NCI-H510A (cell line): ENCODE measurements at places on chromosomes 12 and 14.

DNA sequence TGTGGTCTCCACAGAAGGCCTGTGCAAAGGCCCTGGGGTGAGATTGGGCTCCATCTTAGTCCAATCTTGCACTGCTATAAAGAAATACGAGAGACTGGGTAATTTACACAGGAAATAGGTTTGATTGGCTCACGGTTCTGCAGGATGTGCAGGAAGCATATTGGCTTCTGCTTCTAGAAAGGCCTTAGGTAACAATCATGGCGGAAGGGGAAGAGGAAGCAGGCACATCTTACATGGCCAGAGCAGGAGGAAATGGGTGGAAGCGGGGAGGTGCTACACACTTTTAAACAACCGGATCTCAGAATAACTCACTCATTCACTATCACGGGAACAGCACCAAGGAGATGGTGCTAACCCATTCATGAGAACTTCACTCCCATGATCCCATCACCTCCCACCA is 55.4 kb downstream of the FAR2 start:
- no peak for DNase-seq

DNA sequence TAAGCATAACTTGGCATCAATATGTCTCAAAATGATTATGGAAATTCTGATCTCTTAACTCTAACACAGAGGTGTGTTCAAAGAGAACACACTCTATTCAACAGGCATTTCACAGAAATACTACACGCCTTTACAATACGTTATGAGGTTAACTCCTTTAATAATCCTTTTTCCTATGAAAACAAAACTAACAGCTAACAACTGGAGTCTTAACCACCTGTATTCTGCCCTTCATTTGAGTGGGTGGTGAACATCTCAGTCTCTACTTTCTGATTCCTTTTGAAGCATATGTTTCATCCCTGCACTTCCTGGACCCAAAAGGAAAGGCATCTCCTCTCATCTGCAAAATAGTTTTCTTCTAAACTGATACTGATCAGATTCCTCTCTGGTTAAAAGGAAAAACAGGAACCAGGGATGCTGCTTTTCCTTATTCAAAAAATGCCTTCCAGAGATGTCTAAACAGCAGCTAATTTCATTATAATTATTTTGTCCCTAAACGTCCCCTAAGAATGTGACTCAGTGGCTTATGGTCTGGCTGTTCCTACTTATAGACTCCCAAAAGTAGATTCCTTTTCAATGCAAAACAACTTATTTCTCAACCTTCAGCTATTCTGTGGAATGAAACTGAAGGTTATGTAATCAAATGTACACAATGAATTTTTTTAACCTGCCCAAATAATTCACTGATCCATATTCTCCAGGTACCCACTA is 24.1 kb downstream of the ITPR2 start:
- DNase-seq, result no peak

- no peak for DNase-seq
Measured at GRCh38 chr12:75613981-75614380, 102.6 kb upstream of the KRR1 start.

- no peak for DNase-seq
Measured at GRCh38 chr12:124036657-124037109, 63.7 kb downstream of the ZNF664 start.

DNA sequence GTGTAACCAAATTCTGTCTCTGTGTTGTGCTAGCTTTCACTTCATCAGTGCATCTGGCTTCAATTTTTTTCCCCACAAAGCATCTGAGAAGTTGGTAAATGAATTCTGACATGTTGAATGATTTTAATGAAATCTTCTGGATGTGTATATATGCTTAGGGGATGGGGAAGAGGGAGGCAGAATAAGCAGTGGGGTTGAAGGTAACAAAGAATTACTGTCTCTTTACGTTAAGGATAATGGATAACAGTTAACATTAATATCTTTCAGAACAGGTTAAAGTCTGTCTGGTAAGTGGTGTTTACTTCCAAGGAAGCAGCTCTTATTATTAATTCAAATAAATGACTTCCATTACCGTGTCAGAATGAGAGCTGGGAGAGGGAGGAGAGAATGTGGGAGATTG is 261.7 kb downstream of the ERC1 start:
- DNase-seq, result no peak

- DNase-seq, result no peak
Measured at GRCh38 chr14:90755661-90756304, 60.4 kb downstream of the TTC7B start.

DNA sequence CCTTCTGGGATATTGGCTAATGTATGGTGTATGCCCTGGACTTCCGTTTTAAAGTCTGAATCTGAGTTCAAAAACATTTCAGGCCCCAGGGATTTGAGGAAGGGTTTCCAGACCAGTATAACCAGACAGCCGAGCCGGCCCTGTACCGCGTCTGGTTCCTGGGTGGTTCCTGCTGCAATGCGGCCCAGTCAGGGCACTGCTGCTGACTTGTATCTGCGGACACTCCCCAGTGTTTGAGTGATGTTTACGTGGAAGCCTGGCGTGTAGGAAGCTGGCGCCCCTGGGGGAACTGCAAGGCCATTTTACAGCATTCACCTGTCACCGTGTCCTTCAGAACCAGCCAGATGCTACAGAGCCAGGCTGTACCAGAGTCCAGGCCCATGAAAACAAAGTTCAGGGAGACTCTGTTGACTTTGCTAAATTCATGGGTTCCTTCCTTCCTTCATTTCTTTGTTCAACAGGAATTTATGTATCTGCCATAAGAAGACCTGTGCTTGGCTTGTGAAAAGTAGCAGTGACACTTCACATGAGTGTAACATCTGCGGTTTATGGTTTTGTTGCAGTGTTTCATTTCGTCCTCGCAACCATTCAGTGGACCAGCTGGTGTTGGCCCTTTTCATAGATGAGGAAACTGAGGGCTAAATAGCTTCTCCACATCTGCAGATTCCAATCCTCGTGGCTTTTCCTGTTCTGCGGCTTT is 16.8 kb downstream of the EML1 start:
- no peak for DNase-seq

GRCh38 chr12:59070322-59070933 is 150.1 kb upstream of the LRIG3 start:
- DNase-seq, result no peak

DNA sequence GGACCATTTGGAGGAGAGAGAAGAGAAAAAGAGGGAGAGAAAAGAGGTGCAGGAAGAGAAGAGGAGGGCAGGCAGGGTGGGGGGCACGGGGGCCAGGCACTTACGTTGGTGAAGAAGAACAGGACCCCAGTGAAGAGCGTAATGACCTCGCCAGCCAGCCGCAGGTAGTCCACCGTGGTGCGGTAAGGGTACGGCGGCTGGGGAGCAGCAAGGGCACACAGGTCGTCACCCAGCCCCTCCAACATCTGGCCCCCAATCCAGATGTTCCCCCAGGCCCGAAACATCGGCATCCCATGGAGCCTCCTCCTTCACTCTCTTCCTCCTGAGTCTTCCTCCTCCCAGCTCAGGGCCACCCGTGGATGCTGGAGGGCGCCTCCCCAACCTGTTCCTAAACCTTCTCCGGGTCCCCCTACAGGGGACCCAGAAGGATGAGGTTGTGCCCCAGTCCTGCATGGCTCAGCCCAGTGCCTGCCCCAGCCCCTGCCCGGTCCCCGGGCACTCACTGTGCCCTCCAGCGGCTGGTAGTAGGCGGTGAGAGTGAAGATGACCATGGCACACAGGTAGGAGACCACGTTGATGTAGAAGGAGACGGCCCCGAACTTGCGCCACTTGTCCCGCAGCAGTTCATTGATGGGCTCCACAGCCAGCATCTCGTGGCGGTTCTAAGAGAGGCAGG is 39.2 kb downstream of the TRPV4 start:
- no peak for DNase-seq

DNA sequence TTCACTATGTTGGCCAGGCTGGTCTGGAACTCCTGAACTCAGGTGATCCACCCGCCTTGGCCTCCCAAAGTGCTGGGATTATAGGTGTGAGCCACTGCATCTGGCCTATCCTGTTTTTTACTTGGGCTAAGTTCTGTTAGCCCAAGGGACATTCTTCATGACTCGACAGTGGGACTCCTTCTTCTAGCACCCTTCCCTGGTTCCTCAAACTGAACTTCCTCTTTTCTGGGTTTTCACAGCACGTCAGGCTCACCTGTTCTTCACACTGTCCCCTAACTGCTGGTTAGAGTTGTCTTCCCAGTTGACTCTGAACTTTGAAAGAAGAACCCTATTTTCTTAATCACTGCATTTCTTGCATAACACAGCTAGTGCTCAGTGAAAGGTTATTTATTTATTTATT is 22.5 kb downstream of the CABP1 start:
- DNase-seq, result no peak

DNA sequence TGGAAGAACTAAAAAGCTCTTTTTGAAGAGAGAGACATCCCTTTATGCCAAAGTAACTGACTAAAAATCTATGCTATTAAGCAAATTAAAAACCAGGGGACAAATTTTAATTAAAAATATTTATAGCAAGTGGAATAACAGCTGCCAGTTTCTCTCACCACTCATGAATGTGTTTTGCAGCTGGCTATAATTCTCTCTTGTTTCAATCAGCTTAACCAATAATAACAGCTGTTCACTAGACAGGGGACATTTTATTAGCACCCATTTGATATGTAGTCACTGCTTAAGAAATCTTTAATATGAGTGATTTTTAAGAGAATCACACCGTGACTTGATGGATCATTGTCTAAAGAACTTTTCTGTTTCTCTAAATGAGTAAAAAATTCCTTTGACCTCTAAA is 34.2 kb upstream of the KRR1 start:
- no peak for DNase-seq

- DNase-seq, result no peak
Measured at GRCh38 chr12:107493135-107493494, 192.5 kb upstream of the PWP1 start.

- no peak for DNase-seq
Measured at GRCh38 chr12:52673713-52674432, 6.3 kb downstream of the KRT1 start.

GRCh38 chr14:104136472-104137296 is 1.7 kb upstream of the KIF26A start:
- no peak for DNase-seq

DNA sequence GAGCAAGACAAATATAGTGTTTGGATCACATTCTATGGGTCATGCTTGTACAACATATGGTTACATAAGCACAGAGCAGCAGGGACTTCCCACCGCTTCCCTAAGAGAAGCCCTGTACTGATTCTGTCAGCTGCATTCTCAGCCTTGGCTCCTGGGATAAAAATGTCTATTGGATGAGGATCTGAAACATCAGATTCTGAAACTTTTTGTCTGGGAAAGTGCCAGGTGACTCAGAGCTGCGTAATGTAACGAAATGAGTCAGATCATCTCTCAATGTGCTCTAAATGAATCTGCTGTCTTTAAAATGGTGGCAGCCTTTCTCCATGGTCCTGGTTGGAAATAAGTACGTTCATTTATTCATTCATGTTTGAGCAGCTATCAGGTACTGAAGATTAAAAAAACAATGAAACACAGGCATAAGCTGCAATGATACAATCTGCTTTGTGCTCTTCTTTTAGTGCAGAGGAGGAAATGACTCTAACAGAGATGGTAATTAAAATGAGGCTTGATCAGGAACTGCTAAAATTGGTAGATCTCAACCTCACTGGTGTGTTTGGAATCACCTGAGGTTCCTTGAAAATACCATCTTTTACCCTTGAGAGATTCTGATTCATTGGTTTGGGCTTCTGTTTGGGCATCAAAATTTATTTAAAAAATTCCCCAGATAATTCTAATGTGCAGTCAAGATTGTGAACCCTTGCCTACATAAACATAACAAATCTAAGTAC is 99.1 kb upstream of the NAP1L1 start:
- no peak for DNase-seq
